Hematopoietic multipotent progenitor cell treated with erythropoietin and hydrocortisone succinate and interleukin-3 and kit ligand, for 6 days (in vitro differentiated cells): ENCODE measurements at places on chromosomes 2 and 18.

DNA sequence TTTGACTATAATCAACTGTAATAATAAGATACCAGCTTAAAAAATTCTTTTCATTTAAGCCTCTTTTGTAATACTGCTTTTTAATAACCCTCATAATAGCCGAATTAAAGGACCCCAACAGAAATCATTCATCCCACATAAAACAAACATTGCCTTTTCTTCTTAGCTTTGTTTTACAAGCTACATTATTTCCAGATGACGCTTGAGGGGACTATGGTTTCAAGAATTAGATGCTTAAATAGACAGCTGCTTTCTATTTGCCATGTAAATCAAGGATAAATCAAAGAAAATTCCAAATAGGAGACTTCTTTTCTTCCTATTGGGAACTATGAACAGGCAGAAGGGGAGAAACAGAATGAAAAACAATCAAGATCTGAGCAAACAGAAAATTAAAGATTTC, 200.7 kb upstream of the SMAD7 start:
- DNase-seq, result no peak

DNA sequence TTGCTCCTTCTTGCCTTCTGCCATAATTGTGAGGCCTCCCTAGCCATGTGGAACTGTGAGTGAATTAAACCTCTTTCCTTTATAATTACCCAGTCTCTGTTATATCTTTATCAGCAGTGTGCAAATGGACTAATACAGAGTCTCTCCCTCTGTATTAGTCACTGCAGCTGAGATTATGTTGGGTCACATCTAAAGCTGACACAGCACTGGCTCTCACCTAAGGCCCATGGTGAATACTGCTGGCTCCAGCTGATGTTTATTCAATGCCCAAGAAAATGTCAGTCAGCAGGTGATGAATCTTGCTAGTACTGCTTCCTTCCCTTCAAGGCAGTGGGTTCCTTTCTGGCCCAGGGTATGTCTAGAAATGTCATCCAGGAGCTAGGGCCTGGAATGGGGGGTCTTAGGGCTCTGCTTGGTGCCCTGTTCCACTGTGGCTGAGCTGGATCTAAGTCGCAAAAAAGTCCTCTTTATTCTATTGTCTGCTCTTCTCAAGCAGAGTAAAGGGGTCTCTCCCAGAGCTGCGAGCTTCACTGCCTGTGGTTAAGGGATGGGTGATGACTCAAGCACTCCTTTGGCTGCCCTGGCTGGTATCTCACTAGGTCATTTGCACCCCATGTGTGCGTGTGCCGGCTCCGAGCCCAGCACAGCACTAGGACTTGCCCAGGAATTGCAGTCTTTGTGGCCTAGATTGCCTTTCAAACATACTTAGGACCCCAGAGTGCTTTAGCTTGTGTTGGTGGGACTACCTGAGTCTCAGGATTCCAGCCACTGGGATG, 29.9 kb downstream of the PPP1R1C start:
- no peak for DNase-seq

- DNase-seq, result no peak
Measured at GRCh38 chr18:56276466-56276865, 361.9 kb downstream of the TXNL1 start.

DNA sequence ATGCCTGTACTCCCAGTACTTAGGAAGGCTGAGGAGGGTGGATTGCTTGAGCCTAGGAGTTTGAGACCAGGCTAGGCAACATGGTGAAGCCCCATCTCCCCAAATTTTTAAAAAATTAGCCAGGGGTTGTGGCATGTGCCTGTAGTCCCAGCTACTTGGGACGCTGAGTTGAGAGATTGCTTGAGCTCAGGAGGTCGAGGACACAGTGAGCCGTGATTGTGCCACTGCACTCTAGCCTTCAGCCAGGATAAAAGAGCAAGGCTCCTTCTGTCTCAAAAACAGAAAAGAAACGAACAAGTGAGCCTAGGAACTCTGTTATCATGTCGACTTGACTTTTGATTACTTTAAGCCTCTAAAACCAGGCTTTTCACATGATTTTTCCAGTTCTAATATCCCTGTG, 13.7 kb downstream of the NPC1 start:
- no peak for DNase-seq
